ENCODE measurements at places on chromosomes 12 and 14.

DNA sequence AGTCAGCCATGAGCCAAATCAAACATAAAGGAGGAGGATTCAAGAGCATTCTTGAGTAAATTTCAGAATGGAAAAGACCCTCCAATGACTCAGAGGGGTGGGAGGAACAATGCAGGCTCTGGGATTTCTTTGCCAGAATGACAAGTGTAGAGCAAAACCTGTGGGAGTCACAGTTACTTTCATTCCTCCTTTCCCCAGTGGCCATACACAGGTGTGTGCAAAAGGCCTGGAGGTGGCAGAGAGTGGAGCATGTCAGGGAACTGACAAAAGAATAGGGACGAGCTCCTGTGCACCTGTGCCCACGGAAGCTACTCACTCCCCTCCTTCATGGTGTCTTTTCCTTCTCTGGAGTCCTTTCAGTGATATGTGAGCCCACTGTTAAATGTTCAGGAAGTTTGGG lies 9.4 kb upstream of the CIPC start:
- DNase-seq, result no peak

DNA sequence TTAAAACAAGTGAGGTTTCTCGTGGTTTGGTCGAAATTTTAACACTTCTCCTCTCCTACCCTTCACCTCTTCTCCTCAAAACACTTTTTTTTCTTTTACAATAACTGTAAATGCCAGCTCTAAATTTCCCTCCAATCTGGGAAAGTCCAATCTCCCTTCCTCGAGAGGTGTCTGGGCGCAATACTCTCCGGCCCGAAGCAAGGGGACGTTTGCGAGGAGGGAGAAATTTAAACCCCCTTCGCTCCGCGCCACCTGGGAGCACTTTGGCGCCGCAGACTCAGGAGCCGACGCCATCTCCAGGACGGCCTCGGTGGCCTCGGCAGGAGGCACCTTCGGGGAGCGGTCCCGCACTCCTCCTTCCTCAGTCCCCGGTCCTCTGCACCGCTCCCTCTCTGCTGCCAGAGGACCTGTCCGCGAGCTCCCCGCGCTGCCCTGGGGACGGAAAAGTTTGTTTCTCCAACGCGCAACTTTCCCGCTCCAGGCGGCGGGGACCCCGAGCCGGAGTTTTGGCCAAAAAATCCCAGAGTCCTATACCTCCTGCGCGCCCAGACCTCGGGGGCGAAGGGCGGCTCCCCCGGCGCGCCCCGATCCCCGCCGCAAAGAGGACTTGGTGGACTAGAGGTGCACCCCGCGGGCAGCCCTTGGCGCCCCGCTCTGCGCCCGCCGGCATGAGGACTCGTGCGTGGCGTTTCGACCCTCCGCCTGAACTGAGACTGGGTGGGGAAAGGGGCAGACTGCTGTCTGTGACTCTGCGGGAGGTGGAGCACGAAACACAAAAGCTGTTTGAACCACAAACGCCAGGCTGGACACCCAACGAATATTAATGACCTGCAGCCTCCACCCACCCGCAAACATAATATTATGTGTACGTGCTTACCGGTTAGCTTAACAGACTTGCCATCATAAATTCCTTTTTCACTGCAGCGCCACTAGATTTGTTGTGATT lies 95.2 kb upstream of the HMGA2 start:
- no peak for DNase-seq

- no peak for DNase-seq
Observed at GRCh38 chr14:55245657-55246268, 25.5 kb upstream of the FBXO34 start.

- peak; percentile 8 for DNase-seq
Observed at GRCh38 chr12:50620109-50620977, 115.6 kb downstream of the DIP2B start.

- DNase-seq, result peak; percentile 7
Observed at GRCh38 chr14:39175445-39176262, 600 bp downstream of the PNN start.

DNA sequence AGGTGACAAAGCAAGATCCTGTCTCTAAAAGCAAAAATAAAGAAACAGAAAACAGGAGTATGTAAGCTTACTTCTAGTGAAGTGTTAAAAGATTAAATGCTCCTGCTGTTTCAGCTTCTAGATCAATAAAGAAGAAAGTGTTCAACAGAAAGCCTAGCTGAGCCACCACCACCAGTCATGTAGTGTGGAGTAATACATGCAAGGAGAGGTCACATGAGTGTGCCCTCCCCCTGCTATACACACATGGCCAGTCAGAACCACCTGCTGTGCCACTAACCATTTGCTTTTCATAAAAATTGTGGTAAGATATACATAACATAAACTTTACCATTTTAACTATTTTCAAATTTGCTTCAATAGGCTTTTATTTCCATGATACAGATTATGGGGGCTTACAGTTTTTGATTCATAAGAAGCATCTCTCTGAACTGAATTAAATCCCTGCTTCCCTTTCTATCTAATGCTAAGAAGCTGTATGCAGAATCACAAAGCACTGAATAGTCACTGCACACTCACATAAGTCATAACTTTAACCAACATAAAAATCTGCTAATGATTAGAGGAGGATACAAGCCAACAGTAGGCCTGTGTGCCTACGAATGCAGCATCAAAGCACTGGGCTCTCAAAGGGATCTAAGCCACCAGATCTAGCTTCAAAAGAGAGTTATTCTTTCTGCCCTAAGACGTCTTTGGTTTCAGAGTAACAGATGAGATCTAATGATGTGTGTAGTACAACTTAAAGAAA lies 515.5 kb downstream of the C12orf50 start:
- DNase-seq, result no peak

DNA sequence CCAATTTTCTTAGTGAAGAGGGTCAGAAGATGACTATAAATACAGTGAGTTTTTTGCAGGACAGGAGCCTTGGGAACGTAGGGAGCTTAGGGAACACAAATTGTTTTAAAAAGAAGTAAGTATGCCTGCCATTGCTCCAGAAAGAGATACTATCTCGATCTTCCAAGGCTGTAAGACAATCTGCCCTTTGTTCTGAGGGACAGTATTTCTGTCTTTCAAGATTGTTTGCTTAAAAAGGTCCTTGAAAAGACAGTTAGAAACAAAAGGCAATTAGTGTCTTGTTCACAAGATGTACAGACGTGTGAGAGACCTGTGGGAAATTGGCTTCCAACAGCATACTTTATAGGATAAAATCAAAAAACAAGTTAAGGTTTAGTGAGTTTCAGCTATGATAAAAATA lies 321.2 kb upstream of the FAR2 start:
- no peak for DNase-seq

DNA sequence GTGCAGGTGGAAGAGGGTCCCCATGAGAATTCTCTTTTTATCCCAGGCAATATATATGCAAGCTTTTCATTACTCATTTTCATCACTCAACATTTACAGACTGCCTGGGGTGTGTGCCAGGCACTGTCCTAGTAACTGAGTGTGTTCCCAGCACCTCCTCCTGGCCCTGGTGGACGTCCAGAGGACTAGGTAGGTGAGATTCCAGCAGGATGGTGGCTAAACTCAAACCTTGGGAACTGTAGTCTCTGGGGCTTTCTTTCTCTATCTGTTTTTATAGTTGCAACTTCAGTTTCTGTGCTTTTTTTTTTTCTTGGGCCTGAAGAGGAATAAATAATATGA lies 63.8 kb downstream of the SUSD6 start:
- DNase-seq, result no peak

GRCh38 chr14:24307575-24308341 lies at the start of gene CIDEB:
Gene CIDEB (minus strand): TSS chr14:24307977. CDS start chr14:24307858, 119 bp downstream.
- DNase-seq, result no peak

DNA sequence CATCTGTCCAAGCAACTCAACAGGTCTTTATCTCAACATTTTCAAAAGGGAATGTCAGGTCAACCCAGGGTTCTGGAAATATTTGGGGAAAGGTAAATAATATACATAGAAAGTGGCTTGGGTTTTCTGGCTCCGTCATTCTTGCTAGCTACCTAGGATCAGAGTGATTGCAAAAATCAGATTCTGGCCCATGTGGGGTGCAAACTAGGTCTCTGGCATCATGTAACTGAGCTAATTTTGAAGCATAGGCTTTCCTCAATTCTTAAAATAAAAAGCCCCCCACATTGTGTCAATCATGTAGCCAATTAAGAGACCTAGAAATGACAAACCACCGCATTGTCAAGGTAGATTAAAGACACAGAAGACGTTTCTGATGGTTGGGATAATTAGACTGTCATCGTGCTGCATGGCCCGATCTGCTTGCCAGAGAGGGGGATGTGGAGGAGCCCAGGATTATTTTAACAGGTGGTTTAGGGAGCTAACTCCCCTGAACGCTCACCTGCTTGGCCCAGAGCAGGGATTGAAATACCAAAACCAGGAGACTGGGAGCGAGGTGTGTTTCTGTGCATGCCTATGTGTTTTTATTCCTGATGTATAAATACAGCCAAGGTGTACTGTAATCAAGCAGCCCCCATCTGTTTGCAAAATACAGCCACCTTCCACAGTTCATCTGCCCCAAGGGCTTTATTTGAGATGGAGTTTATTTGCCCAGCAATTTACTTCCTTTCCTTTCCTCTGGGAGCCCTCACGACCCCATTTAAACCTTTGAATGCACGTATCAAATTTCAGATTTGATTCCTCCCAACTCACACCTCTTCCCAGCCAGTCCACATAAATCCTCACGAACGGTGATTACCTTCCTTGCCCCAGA lies 189.5 kb downstream of the TTC8 start:
- no peak for DNase-seq

GRCh38 chr14:31939934-31940333 lies 137.2 kb upstream of the ARHGAP5 start:
- no peak for DNase-seq

- no peak for DNase-seq
Observed at GRCh38 chr14:89549381-89550125, 132.5 kb upstream of the FOXN3 start.

- DNase-seq, result no peak
Observed at GRCh38 chr12:117967043-117967442, 1.7 kb downstream of the KSR2 start.

- DNase-seq, result no peak
Observed at GRCh38 chr12:9363145-9363544, 154.9 kb upstream of the PZP start.

- DNase-seq, result no peak
Observed at GRCh38 chr14:58963873-58964597, 224.4 kb upstream of the DAAM1 start.

GRCh38 chr14:55109836-55110235 lies 19.2 kb upstream of the LGALS3 start:
- DNase-seq, result no peak
